Nucleus accumbens (tissue), 56 donors: ENCODE measurements at places on chromosomes 3 and 15.

GRCh38 chr15:80599359-80599758, 95.8 kb upstream of the ABHD17C start:
- no peak for DNase-seq

GRCh38 chr15:68374168-68374745, 57.7 kb downstream of the ITGA11 start:
- no peak for DNase-seq

GRCh38 chr3:71504250-71505036, 79.1 kb downstream of the FOXP1 start:
- no peak for DNase-seq

DNA sequence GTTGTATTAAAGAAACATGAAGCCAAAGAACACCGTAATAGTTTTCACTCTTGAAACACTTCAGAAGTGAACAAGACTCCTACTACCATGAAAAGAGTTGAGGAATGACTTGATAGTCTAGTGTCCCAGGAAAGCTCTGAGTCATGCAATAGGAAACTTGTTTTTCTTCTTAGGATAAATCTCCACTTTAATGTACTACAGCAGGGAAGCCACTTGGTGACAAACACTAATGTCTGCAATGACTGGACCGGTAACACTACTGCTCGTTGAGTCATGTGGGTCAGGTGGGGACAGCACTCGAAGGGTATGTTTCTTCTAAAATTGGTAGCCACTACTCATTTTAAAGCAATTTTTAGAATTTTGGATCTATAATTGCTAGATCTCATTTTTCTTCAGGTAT, 291.7 kb upstream of the CNTN3 start:
- no peak for DNase-seq

DNA sequence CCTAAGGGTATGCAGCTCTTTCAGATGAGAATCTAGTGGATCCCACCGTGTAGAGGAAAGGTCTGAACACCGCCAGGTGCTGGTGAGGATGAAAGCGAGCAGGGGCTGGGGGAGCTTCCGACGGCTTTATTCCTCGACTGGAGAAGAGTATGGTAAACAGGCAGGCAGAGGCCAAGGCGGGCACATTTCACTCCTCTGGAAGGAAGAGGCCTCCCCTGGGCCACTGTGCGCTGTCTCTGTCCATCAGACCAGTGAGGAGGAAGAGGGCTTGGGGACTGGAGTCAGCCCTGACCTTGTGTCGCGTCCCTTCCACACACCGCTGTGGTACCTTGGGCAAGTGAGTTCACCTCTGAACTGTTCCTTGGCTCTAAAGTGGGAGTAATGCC, 4.2 kb downstream of the GHRL start:
- no peak for DNase-seq

- DNase-seq, result no peak
Observed at GRCh38 chr15:71080705-71081104, 34.6 kb upstream of the THSD4 start.

- no peak for DNase-seq
Observed at GRCh38 chr15:39283531-39283930, 297.3 kb upstream of the THBS1 start.

DNA sequence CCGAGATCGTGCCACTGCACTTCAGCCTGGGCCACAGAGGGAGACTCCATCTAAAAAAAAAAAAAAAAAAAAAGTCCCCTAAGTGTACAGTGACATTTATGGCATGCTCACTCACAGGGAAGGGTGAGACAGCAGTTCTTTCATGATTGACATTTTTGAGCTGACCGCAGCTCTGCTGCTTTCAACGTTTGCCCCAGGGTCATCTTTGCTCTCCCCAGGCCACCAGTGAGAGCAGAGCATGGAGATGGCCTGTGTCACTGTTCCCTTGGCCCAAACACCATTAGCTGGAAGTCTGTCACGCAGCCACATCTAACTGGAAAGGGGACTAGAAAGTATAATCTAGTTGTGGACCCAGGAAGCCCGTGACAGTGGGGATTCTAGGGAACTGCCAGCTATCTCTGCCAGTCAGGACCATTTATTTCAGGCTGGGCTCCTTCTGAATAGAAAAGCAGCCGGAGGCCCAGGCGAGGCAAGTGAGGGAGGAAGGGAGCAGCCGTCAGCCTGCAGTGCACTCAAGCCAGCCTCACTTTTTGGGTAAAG, 193.4 kb upstream of the HES1 start:
- no peak for DNase-seq

- no peak for DNase-seq
Observed at GRCh38 chr3:9683426-9683825, 20.2 kb upstream of the CPNE9 start.

- no peak for DNase-seq
Observed at GRCh38 chr3:60746695-60747416, 504.4 kb downstream of the FHIT start.

GRCh38 chr15:59996298-59997041, 7.6 kb upstream of the FOXB1 start:
- DNase-seq, result no peak

DNA sequence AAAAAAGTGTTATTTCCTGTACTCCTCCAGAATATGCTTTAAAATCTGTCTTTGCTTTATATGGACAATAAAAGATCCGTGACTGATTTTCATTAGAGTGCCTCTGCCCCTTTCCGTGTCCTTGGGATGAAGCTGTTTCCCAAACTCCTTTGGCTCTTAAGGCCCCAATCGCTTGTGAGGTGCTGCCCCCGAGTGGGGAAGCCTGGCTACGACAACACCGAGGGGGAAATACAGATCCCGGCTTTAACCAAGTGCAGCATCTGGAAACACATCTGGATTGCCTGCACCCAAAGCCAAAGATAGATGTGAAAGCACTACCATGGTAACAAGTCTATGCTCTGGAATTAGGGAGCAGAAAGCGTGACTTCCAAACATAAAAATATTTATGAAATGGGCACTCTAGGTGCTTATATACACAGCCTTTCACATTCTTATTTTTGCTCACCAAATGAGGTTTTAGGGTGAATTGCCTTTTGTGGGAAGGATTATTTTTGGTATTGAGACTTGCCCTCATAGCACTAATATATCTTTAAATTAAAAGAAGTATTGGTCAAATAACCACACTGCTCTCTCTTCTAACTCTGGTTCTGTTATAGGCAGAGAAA, 40.6 kb upstream of the ADCY5 start:
- DNase-seq, result peak; percentile 53

DNA sequence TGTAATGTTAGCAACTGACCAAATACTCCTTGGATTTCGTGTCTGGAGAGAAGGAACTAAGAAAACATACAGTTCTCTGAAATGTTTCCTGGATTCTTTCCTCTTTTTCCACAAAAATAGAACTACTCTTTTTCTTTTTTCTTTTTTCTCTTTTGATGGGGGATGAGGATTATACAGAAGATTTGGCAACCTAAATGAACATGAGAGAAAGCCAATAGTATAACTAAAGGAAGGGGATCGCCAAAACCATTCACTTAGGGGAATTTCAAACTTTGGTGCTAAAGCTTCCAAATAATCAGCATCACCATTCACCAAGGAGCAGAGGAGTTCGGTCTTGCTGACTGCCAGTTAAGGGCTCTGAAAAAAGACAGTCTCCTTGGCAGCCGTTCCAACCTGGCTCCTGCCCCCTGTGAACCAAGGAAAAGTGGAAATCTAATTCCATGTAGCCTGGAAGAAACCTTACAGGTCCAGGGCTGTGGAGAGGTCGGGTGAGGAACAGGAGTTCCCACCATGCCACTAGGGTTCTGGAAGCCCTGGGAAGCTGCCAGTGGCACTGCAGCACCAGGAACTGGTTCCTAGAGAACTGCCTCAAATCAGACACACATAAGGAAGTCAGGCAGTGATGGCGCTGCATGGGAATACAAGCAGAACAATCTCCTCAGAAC, 176.9 kb downstream of the TNIK start:
- DNase-seq, result peak; percentile 15

GRCh38 chr15:90343302-90343790, 8.7 kb upstream of the ZNF774 start:
- no peak for DNase-seq

DNA sequence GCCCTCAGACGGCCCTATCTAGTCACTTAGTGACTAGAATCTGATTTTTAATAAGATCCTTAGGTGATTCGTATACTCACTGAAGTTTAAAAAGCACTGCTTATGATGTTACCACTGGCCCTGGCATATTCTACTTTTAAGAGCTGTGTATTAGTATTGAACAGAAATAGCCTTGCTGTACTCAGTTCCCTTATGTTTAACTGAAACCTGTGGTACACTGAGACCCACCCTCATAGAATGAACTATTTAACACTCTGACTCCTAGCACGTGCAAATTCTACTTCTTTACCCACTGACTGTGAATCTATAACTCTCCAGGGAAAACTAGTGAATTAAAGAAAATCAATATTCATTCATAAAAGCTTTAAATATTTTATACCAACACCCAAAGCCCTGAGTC, 108.9 kb downstream of the CCNL1 start:
- no peak for DNase-seq

GRCh38 chr3:184656829-184657681, 54.8 kb downstream of the MAGEF1 start:
- no peak for DNase-seq

DNA sequence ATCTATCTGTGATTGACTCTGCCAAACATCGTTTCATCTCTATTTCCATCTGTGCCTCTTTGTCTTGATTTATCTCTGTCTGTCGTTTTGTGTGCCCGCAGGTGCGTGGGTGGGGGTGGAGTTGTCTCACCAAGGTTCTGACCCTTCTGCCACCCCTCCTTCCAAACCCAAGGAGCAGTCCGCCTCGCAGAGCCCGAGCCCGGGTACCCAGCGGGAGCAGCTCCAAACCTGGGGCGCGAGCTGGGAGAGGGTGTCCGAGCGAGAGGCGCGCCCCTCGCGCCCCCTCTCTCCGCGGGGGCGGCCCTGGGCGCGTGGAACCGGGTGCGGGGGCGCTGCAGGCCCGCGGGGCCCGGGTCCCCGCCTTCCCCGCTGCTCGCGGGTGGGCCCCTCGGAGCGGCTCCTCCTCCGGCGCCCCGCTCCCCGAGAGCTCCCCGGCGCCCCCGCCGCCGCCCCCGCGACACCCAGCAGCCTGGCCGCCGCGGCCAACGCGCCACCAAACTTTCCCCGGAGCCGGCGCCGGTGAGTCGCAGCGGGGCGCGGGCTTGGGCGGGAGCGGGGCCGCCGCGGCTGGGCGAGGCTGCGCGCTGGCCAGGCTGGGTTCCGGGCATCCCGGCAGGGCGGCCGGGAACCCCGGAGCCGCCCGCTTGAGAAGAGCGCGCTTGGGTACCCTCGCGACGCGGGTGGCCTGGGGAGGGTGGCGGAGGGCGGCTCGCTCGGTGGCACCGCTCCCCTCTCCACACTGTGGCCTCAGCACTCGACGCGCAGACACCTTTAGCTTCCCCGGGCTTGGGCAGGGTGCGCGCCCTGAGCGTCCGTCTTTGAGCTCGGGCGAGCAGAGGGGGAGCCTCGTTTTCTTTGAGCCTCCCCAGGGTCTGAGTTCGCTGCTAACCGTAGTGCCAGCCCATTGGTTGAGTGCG, at the start of gene HRH1:
HRH1 (plus strand) TSS at position 458 of the 917 bp plus-strand sequence. CDS start 104,545 bp downstream, outside the sequence.
- DNase-seq, result no peak

GRCh38 chr3:28130836-28131235, 110.6 kb upstream of the CMC1 start:
- DNase-seq, result no peak
